D341Med (cell line): ENCODE measurements at places on chromosomes 5 and 9.
A peak's percentile ranks its signal among the peaks of the same experiment; 100 is the strongest.

GRCh38 chr5:14249258-14250082 is 106.3 kb downstream of the TRIO start:
- DNase-seq = no peak

GRCh38 chr9:108511307-108511706 is 344.5 kb downstream of the ACTL7B start:
- DNase-seq = no peak

GRCh38 chr5:142011572-142012185 is 1.1 kb downstream of the GNPDA1 start:
- no peak for DNase-seq

- no peak for DNase-seq
These were observed 813 bp upstream of the AGTPBP1 start for GRCh38 chr9:85742597-85742936.

DNA sequence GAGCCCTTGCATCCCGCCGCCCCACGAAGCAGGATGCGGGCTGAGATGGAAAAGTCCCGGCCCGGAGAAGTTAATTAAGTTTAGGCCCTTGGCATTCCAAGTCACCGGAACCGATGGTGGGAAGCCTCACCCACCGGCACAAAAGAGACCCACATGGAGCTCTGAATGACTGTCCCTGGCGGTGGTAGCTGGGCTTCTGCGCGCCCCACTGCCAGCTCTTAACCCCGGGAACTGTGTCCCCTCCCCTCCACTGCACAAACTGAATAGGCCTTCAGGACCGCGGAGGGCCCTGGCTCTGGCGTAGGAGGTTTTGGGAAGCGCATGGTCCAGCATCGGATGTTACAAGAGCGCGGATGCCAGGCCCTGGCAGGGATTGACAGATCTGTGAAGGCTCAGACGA is 291.1 kb upstream of the TUT7 start:
- DNase-seq = no peak

- DNase-seq = no peak
These were observed 6.3 kb downstream of the PRR7 start for GRCh38 chr5:177452688-177453638.

GRCh38 chr9:99050292-99050911 is 54.5 kb upstream of the TGFBR1 start:
- no peak for DNase-seq

GRCh38 chr5:40831346-40832210 is 3.4 kb downstream of the RPL37 start:
- no peak for DNase-seq

DNA sequence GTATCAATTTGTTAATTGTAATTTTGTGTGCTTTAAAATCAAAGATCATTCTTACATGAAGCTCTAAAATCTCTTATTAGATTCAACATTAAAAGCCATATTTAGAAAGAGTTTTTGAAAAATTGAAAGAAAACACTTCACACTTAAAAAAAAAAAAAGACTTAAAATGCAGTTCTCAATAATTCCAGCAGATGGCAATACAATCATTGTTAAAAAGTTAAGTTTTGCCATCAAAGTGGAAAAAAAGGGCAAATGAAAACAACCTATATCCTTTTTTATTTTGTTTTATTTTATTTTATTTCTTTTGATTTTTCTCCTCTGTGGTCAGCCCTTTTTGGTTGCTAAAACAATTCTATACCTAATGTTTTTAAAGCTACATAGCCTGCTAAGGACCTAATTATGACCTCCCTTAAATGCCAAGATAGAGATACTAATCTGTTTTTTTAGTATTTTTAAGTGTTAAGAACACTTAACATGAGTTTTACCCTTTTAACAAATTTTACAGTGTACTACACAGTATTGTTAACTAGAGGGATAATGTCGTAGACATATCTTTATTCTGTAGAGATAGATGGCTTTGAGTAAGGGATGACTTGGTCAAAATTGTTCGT is 154.2 kb upstream of the DAB2 start:
- no peak for DNase-seq

DNA sequence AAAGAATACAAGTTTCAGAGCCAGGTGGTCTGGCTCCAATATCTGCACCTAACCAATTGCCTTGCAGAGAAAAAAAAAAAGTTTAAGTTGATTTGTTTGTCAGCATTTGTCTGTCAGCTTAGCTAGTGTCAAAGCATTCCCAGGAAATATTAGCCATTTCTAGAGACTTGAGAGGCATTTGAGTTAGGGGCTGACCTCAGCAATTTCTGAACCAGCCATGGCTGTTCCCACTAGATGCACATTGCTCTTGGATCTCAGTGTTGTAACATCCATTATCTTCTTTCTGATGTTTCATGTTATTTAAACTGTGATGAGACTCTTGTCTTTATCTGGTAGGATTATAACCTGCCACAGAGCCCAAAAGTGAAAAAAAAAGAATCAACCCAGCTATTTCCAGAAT is 102.3 kb downstream of the NDUFAF2 start:
- no peak for DNase-seq

- peak; percentile 53 for DNase-seq
These were observed 88.8 kb upstream of the PAM start for GRCh38 chr5:102666164-102666946.

DNA sequence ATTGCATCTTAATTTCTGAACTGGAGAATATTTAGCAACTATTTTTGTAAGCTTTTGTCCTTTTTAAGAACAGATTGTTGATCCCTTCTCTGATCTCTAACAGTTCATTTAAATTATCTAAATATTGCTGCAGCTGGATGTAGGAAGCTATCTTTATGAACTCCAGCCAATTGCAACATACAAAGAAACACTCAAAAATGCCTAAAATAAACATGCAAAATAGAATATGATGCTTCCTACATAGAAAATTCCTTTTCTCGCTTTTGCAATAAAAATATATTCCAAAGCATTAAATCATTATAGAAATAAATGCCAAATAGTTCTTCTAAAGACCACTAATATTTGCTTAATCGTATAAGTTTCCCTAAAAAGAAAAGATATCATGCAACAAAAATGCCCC is 218.6 kb downstream of the LURAP1L start:
- no peak for DNase-seq

GRCh38 chr9:91308191-91308590 is 53.5 kb downstream of the AUH start:
- DNase-seq = no peak

- no peak for DNase-seq
These were observed 126.3 kb downstream of the TRIO start for GRCh38 chr5:14269395-14269794.

GRCh38 chr9:97519441-97519970 is 18.0 kb downstream of the TMOD1 start:
- DNase-seq = no peak

GRCh38 chr5:52956915-52957747 is 32.0 kb upstream of the ITGA2 start:
- no peak for DNase-seq

GRCh38 chr5:160641405-160641804 is 210.6 kb downstream of the ATP10B start:
- DNase-seq = no peak

GRCh38 chr9:127183814-127184582 is 61.6 kb upstream of the ANGPTL2 start:
- no peak for DNase-seq

GRCh38 chr5:125526966-125527365 is 780.5 kb upstream of the ZNF608 start:
- DNase-seq = no peak

GRCh38 chr5:67283988-67284487 is 87.4 kb upstream of the CD180 start:
- DNase-seq = no peak

- no peak for DNase-seq
These were observed 56.5 kb downstream of the ANKRD33B start for GRCh38 chr5:10620346-10620745.

- no peak for DNase-seq
These were observed 21.5 kb upstream of the JADE2 start for GRCh38 chr5:134503937-134504437.

GRCh38 chr9:134644725-134645606 is 3.4 kb downstream of the COL5A1 start:
- DNase-seq = no peak

DNA sequence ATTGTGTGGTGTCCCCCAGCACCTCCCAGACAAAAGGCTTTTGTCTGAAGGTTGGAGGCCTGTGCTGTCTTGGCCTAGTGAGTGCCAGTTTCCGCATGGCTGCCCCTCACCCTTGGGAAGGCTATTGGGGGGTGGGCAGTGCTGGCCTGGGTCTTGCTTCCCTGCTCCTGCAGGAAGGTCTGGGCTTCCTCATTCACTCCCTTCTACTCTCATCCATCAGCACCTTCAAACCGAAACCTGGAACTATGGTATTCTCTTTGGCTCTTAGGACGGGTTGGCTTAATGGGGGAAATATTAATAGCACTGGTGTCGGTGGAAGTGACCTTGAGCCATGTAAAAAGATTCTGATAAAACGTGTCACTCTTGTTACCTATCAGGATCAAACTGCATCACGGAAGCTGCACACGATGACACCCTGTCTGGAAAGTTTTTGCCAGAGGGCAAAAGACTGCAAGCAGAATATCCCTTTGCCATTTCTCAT is 34.0 kb upstream of the GLRX start:
- no peak for DNase-seq

DNA sequence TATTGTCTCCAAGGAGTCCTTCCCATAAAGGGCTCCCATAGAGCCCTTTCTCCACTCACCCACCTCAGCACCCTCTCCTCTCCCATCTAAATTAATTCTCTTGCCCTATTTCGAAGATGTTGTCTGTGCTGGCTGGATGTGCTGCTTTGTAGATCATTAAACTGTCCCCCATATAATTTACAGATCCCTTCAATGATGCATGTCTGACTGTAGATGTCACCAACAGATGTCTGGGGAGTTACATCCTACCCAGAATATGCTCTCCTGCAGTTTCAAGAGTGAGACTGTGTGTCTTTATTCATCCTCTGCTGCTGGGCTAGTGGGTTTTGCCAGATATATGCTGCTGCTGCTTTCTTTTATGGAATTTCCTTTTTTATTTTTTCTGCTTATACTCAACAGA is 351.2 kb downstream of the MLLT3 start:
- DNase-seq = no peak

- no peak for DNase-seq
These were observed 77.7 kb downstream of the ANKH start for GRCh38 chr5:14793851-14794250.

- no peak for DNase-seq
These were observed 66.8 kb downstream of the PTPDC1 start for GRCh38 chr9:94150890-94151650.

DNA sequence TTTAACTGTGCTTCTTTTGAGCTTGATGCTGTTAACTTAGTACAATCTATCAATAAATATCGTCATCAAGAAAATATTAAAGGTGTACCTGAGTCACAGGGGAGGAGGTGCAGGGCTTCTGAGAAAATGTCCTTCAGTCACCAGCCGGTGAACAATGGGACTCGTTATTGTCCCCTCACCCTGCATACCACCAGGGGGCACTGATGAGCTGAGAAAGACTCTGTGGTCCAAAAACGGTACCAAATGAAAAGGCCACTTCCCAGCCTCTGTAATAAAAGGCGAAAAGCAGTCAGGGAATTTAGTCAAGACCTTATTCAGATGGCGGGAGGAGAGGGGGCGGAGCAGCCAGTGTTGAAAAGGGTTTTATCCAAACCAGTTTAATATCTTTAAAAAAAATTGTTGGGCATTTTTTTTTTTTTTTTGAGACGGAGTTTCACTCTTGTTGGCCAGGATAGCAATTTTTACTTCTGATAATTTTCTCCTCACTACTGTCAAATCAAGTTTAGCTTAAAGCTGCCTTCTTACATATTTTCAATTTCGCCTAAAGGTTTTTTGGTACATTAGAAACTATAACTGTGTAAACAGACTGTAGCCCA is 271.9 kb upstream of the ADAMTS16 start:
- DNase-seq = peak; percentile 78

- DNase-seq = no peak
These were observed 25.9 kb downstream of the SH3TC2 start for GRCh38 chr5:149036970-149037369.

GRCh38 chr9:90092508-90092907 is 487.7 kb downstream of the GADD45G start:
- DNase-seq = no peak

- DNase-seq = no peak
These were observed 3.1 kb downstream of the EDF1 start for GRCh38 chr9:136862849-136863622.

GRCh38 chr5:178333821-178334481 is 101.3 kb upstream of the PHYKPL start:
- no peak for DNase-seq

GRCh38 chr5:175248416-175248905 is 195.5 kb downstream of the DRD1 start:
- DNase-seq = no peak

GRCh38 chr9:86486891-86487837 is 133.0 kb upstream of the TUT7 start:
- peak; percentile 30 for DNase-seq

GRCh38 chr5:38938973-38939372 is 93.2 kb downstream of the OSMR start:
- DNase-seq = no peak

GRCh38 chr9:18137815-18138214 is 336.1 kb upstream of the ADAMTSL1 start:
- no peak for DNase-seq

DNA sequence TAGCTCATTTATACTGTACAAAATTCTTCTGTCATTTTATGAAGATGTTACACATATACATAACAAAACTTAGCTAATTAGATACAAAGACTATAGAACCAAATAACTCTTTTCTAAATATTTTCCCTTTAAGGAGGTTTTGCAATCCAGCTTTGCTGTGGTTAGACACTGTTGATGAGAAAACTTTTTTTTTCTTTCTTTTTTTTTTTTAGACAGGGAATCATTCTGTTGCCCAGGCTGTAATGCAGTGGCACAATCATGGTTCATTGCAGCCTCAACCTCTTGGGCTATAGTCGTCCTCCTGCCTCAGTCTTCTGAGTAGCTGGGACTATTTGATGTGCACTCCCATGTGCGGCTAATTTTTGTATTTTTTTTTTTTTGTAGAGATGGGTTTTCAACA is 38.5 kb upstream of the CDKN2B start:
- DNase-seq = no peak

DNA sequence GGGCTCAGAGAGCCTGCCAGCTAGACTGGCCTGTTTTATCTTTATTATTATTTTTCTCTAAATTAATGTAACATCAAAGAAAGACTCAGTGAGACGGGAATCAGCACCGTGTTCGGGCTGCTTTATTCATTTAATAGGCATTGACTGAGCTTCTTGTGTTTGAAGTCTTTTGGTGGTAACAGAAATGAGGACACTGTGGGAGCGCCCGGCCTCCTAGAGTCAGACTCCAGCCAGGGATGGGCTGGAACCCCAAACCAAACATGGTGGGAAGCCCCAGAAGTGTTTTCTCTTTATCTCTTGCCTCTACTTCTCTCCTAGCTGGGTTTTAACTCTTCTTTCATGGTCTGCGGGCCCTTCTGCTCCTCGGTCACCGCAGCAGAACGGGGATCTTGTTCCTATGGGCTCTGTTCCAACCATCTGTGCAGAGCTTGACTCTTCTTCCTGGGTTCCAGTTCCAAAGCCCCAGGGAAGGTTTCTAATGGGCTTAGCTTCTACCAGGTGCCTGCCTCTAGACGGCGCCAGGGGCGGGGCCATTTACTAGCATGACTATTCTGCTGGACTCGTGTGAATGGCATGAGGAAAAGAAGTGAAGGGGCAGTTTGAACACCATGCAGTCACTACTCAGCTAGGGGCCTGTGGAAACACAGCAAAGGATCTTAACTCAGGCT is 123.8 kb downstream of the FGF18 start:
- no peak for DNase-seq

GRCh38 chr5:105501315-105501714 is 1938.7 kb upstream of the NUDT12 start:
- DNase-seq = no peak

GRCh38 chr9:92746567-92747458 is 17.8 kb downstream of the BICD2 start:
- peak; percentile 6 for DNase-seq

GRCh38 chr5:176650354-176650884 is 3.1 kb downstream of the TSPAN17 start:
- no peak for DNase-seq
